ENCODE measurements at places on chromosomes 2 and 18.

GRCh38 chr2:3243804-3244203, 133.8 kb downstream of the EIPR1 start:
- no peak for DNase-seq

DNA sequence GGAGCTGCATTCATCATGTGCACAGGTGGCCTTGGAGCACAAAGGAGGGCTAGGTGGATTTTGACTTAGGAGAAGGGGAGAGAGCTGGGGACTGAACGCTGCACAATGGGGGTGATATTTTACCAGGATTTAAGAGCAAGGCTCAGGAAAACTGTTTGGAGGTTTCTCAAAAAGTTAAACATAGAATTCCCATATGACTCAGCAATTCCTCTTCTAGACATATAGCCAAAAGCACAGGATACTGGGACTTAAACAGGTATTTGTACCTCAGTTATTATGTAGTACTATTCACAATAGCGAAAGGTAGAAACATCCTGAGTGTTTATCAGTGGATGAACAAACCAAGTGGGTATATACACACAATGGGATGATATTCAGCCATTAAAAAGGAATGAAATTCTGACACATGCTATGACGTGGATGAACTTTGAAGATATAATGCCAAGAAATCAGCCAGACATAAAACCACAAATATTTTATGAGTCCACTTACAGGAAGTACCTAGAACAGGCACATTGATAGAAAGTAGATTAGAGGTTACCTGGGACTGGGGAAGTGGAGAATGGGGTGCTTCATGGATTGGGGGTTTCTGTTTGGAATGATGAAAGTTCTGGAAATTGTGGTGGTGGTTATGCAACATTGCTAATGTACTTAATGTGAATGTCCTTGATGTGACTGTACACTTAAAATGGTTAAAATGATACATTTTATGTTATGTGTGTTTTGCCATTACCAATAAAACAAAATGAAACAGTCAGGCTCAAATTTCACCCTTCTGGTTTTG, 216.9 kb downstream of the HAUS1 start:
- no peak for DNase-seq

DNA sequence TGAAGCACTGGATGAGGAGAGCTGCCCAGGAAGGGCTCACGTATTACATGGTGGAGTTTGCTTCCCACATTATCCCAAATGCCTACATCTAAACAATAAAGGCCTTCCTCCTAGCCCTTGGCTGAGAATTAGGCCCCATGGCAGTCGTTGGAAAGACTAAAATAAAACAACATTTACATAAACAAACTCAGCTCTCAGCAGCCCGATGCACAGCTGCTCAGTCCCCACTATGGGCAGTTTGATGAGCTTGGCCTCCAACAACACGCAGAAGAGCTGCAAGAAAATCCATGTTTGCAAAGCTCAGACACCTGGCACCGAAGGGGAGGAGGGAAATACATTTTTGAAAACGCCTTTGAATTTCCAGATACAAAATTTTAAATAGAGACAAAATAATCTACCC, 352.4 kb downstream of the EIPR1 start:
- no peak for DNase-seq

GRCh38 chr2:46632349-46632748, 153.0 kb downstream of the TMEM247 start:
- no peak for DNase-seq

DNA sequence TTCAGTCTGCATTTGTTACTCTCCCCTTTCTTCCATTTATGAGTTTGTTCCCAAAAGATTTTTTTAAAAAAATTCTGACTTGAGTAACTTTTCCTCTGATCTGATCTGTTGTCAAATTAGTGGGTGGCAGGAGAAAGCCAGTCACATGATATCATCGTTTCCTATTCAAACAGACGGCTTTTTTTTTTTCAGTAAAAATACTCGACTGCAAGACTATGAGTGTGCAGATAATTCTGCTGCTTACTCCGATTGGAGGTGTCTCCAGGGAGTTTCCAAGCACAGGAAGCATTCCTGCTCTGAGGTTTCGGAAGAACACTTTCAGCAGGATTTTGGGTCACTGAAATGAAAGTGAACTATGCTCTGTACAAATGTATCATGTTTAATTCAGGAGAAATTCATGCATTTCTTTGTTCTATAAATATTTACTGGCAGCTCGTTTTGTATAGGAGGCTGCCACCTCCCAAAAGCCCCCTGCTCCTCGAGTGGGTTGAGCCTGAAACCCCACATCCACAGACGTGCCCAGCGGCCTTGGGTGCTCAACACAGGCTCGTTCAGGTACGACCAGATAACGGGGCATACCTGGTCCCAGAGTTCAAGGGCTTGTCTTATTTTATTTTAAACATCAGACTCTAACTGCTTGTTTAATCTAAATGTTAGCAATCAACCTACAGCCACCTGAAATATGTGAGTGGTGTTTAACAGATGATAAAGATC, 126.9 kb upstream of the ZNF516 start:
- no peak for DNase-seq

DNA sequence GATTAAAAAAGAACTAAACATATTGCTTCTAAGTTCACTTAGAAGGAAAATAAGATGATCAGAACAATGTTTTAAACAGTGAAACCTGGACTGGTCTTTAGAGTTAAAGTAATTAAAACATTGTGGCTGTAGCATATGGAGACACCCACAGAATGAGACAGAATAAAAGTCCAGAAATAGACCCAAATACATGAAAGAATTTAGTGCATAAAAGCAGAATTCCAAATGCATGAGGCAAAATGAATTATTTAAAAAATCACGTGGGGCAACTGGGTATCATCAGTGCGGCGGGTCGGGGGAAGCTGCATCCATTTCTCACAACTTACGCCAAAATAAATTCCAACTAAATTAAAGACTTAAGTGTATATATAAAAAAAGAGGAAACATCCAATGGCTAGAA, 12.1 kb downstream of the RNF149 start:
- DNase-seq = no peak

DNA sequence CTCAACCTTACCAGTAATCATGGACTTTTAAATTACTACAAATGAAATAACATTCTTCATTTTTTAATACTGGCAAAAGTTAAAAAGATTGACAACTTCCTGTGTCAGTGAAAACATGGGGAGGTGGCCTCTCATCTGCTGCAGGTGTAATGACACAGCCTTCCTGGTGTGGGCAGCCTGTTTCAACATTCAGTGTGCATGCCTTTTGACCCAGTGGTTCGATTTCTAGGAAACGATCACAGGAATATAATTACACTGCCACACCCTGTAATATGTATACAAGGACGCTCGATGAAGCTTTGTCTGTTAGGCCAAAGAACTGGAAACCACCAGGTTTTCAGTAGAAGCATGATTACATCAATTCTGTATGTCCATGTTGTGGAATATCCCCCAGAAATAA, 68.7 kb downstream of the MTHFD2 start:
- DNase-seq = no peak

DNA sequence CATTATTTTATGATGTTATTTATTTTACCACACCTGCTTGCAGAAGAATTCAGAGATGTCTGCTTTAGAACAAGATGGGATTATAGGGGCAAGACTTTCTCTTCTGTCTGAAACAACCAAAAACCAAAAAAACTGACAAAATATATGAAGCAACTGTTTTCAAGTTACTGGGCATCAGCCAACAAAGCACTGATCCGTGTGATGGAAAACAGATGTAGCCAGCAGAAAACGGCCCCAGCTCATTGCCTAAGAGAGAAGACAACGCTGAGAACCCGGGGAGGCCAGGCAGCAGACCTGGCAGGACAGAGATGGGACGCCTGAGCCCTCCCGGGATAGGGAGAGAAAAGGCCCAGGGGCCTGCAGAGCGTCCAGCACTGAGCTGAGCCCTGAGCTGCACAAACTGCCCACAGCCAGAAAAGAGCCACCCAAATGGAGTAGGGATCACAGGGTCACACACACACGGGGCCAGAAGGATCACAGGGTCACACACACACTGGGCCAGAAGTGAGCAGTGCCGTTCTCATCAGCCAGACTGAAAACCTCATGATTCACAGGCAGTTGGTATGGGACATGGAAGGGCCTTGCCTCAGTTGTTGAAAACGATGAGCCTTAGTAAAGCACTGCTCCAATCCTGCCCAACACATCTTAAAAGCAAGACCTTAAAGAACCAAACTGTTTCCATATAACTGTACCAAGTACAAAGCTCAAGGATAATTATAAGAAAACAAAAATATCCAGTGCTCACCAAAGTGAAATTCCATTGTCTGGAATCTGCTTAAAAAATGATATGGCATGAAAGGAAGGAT, 12.1 kb downstream of the PXDN start:
- DNase-seq = no peak

DNA sequence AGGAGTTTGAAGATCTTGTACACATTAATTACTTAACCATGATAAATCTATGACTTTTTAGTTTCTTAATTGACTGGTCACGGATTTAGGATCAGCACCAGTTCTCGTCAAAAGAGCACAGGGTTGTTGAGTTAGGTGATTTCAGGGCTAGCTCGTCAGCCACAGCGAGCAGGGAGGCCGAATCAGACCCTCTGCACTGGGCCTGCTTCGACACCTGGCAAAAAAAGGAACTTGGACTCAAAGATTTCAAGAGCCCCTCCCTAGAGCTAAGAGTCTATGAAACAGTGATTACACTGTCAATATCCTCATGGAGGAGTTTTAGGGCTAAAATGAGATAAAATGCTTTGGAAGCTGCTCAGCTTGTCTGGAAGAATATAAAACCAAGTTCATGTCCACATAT, 4.6 kb upstream of the SERTAD2 start:
- DNase-seq = no peak

- DNase-seq = no peak
These were observed 7.3 kb upstream of the CNDP2 start for GRCh38 chr18:74488864-74489263.

GRCh38 chr2:69741575-69742321, at the start of gene ANXA4:
TSS of gene ANXA4 (plus strand) at chr2:69742134. CDS start at chr2:69781566, 39,432 bp downstream.
- peak; percentile 30 for DNase-seq

DNA sequence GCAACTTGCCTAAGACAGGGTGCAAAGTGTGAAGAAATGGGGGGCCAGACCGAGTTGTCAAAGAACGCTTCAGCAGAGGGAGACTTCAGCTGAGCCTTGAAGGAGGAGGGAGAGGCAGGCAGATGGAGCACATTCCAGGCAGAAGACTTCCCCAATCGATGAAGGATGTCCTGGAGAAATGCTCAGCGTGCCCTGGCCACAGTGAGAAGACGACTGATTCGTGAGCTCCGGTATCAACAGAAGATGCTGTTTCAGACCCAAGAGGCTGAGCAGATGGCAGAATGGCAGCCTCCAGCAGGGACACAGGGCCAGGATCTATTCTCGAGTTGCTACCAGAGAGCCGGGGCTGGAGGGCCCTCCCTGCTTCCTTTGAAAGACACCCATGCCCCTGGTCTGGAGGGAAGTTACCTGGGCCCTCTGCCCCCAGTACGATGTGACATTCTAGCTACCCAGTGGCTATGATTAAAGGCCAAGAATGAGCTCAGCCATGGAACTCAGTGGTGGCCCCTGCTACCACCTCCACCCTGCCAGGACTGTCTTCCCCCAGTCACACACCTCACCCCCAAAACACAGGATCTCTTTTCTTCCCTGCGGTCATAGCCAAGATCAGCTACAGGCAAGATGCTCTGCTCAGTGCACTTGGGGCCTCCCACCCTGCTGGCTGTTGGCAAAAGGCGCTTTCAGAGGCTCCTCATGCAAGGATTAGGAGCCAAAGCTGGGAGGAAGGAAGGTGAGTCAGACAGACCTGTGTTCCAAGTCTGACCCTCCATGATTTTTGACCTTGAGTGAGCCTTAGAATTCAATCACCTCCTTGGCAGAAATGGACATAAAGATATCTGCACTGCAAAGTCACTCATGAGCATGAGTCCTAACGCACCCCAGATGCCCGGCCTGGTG, 84.3 kb downstream of the TFCP2L1 start:
- no peak for DNase-seq

DNA sequence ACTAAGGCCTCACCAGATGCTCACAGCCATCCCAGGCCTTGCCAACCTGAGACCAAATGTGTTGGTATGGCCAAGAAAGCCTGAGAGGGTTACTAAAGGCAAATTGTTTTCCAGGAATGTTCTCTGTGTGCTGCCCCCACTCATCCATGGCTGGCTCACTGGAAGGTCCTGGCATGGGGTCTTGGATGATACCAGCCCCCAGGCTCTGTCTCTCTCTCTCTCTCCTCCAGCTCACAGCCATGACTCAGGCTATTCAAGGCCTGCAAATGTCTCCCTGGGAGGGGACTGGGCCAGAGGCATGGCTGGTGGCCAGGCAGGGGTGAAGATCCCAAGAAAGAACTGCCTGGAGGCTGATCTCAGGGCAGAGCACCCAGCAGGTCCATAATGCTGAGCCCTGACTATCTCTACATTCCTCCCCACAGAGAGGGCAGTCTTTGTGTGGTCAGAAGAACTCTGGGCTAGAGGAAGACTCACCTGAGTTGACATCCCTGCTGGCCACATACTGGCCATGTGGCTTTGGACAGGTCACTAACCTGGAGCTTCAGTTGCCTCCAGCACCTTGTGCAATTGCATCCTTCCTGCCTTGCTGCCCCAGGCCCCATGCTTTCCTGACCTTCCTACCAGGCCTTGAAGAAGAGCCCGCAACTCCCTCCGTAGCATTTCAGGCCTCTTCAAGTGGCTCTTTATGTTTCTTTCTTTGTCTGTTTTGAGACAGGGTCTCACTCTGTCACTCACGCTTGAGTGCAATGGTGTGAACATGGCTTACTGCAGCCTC, 150.4 kb downstream of the ZFP36L2 start:
- no peak for DNase-seq

DNA sequence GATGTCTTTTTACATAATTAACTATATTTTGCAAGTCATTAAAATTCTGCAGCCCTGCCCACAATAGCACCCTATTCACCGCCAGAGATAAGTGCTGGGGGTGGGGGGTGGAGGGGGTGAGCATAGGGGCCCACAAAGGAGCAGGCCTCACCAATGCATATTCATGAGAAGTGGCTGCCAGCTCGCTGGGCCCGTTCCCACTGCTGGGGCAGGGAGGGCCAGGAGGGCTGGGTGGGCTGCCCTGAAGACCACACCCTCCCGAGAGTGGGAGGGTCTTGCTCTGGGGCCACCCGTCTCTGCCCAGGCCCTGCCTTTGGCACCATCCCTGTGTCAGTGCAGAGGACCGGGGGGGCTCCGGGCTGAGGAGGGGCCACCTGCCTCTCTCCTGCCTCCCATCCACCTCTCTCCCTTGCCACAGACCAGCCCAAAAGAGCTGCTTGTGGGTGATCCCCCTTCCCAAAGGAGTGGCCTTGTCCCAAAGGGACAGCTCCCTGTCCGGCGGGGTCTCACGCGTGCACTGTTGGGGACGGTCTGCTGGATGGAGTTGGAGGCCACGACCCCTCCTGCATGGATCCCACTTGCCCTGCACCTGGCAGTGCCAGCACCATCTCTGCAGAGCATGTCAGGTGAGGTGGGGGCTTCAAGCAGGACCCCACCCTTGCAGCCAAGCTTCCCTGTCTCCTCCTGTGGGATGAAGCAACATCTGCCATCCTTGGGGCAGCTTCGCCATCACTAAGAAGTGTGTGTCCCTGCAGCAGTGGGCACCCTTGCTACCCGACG, 138.8 kb upstream of the GPC1 start:
- no peak for DNase-seq

DNA sequence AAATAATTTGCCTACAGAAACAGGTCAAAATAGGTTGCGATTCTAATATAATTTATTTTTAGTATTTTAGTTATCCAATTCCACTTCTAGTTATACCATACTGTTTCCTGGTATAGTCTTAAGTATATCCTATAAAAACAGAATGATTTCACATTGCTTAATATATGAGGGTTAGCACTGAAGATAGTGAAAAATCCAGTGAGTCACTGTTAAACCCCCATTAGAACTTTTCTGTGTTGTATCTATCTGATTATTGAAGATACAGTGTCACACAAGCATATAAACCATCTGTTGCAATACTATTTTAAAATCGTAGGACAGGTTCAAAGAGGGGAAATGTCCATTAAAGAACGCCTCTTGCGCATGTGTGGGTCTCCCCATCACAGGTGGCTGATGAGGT, 110.0 kb downstream of the FEZ2 start:
- DNase-seq = no peak
